NCI-H82 (cell line): ENCODE measurements at places on chromosomes 5 and 9.

DNA sequence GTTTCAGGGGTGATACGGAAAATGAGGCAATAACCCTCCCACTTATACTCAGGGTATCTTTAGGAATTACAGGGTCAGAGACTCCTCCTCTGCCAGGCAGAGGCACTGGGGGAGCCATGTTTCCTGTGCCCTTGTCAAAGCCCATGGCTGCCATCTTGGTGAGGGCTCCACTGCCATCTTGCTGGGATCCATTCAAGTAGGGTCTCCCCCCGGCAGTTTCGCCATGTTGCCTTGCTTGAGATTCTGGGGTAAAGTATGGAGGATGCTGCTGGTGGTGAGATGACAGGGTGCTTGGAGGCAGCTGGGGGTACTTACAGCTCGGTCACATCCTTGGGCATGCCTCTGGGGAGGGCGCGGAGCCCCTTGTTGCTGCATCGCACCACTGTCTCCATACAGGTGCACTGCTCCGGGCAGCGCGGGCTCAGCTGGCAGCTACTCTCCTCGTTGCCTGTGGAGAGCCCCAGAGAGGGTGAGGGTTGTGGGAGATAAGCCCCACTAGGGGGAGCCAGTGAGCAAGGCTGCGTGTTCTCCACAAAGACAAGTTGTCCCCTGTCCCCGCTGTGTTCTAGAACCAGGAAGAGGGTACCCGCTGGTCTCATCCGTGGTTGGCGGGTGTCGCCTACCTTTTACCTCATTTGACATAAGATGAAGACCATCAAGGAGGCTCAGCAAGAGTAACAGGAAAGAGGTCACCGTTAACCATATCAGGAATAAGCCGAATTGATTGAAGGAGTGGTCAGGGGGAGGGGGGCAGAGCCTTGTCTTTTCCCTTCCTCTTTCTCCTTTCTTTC is 169.0 kb upstream of the PANK3 start:
- DNase-seq: peak; percentile 83

DNA sequence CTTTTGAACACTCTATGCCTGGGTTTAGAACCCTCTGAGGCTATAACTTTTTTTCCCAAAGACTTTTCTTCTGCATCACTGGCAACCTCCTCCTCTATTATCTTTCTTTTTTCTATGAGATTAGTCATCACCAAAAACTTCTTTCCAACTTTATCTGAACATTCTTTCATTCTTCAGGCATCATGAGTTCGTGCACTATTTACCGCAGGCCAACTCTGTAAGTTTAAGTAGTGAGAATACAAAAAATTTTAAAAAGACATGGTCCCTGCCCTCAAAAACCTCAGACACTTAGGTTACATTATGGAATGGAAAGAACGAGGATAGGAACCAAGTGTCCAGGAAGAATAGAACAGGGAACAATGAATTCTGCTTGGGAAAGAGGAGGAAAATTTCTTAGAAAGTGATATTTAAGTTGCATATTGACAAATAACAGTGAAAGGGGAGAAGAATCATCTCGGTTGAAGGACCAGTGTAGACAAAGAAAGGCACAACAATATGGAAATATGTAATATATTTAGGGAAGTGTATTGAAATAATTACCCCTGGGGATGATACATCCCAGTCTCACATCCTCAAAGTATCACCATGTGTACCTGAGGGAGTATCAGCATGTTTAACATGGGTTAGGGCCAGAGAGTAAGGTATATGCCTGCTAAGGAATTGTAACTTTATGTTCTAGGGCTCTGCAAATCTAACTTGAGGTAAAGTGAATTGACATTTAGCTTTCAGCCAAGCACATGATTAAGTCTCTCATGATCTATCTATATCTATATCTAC is 196.5 kb upstream of the NREP start:
- no peak for DNase-seq

GRCh38 chr9:131113655-131114054 is 11.7 kb upstream of the NUP214 start:
- no peak for DNase-seq

GRCh38 chr5:79257314-79257713 is 21.4 kb downstream of the JMY start:
- DNase-seq: no peak

GRCh38 chr9:15867988-15868387 is 315.1 kb downstream of the CCDC171 start:
- DNase-seq: peak; percentile 8

- no peak for DNase-seq
Observed at GRCh38 chr9:137320555-137321384, 18.7 kb upstream of the NRARP start.

GRCh38 chr9:110095776-110096175 is 112.2 kb downstream of the C9orf152 start:
- no peak for DNase-seq

GRCh38 chr5:88825584-88826315 is 57.2 kb downstream of the MEF2C start:
- peak; percentile 0 for DNase-seq

GRCh38 chr5:104265531-104266140 is 703.0 kb upstream of the NUDT12 start:
- peak; percentile 51 for DNase-seq

DNA sequence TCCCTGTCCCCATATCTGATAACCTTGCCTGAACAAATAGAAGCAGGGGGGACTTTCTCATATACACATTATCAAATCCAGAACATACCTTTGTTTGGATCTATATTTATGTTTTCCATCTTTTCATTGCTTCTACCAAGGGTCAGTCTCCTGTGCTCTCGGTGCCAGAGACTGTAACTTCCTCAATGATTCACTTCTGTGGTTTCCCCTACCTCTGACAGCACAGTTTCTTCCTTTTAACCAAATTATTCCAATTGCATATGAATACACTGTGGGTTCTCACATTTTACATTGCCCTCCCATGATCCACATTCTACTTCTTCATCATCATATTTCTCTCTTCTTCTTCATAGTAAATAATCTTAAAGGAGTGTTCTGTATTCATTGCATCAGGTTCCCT is 32.2 kb downstream of the NMUR2 start:
- DNase-seq: no peak

DNA sequence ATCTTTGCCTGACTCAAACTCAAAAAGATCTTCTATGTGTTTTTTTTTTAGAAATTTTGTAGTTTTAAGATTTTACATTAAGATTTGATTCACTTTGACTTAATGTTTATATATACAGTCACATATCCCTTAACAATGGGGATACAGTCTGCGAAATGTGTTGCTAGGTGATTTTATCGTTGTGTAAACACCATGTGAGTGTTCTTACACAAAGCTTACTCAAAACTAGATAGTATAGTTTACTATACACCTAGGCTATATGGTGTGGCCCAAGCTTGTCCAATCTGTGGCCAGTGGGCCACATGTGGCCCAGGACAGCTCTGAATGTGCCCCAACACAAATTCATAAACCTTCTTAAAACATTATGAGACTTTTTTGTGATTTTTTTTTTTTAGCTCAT is 131.9 kb downstream of the CWC27 start:
- DNase-seq: no peak

GRCh38 chr9:82490019-82490499 is 501.5 kb downstream of the SPATA31D1 start:
- DNase-seq: no peak

DNA sequence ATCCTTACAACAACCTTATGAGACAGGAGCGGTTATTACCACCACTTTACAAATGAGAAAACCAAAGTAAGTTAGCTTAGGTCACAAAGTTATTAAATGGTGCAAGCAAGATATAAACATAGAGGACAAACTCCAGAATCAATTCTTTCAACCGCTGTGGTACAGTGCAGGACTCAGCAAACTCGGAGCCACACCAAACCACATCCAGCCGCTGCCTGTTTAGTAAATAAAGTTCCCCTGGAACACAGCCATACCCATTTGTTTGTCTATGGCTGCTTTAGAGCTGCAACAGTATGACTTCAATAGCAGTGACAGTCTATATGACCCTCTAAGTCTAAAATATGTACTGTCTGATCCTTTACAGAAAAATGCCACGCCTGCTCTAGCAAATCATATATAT is 1567.2 kb upstream of the WWC1 start:
- no peak for DNase-seq

- DNase-seq: peak; percentile 96
Observed at GRCh38 chr5:147483961-147484707, 25.7 kb downstream of the DPYSL3 start.

DNA sequence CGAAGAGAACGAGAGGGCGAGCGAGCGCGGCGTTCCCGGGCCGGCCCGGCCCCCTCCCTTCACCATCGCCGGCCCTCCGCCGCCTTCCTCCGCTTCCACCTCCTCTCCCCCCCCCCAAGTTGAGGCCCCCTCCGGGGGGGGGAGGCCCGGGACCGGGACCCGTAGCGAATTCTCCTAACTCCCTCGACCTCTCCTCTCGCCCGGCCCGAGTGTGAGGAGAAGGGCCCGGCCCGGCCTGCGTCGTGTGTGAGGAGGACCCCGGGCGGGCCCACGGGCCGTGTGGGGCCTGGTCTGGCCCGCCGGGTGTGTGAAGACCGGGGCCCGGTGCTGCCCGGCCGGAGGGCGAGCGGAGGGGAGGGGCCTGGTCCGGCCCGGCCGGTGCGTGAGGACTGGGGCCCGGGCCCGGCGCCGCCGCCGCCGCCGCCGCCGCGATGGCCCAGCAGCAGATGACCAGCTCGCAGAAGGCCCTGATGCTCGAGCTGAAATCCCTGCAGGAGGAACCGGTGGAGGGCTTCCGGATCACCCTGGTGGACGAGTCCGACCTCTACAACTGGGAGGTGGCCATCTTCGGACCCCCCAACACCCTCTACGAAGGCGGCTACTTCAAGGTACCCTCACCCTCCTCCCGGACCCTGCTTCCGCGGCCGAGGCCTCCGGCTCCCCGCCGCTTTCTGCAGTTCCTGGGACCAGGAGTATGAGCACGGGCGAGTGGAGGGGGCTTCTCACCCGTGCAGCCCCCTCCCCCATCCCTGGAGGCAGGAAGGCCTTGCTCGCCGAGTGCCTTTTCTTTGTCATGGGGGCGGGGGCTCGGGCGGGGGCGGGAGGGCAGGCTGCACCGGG is 587 bp downstream of the UBE2R2 start:
- DNase-seq: peak; percentile 73

DNA sequence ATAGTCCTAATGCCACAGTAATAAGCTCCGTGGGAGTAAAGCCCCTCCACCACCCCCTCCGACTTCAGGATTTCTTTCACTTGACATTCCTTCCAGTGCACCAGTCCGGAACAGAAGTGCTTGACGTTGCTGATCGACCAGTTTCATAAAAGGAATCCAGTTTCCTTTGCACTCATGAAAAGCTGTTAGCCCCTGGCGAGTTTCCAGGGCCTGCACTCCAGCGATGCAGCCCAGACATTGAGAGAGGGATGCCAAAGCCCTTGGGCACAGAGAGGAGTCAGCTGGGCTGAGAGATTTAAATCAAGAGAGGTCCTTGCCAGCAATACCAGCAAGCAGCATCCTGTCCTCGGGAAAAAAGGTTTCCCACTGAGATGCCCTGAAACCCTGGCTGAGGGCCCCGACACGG is 170.1 kb downstream of the GABBR2 start:
- no peak for DNase-seq

- DNase-seq: no peak
Observed at GRCh38 chr9:115374724-115375268, 256.8 kb upstream of the TNC start.

- DNase-seq: no peak
Observed at GRCh38 chr5:148708854-148709253, 54.5 kb upstream of the HTR4 start.

- DNase-seq: no peak
Observed at GRCh38 chr5:113085880-113086409, 109.3 kb downstream of the DCP2 start.
